Glomerular endothelial cell (primary cell): ENCODE measurements at places on chromosomes 6 and 20.

DNA sequence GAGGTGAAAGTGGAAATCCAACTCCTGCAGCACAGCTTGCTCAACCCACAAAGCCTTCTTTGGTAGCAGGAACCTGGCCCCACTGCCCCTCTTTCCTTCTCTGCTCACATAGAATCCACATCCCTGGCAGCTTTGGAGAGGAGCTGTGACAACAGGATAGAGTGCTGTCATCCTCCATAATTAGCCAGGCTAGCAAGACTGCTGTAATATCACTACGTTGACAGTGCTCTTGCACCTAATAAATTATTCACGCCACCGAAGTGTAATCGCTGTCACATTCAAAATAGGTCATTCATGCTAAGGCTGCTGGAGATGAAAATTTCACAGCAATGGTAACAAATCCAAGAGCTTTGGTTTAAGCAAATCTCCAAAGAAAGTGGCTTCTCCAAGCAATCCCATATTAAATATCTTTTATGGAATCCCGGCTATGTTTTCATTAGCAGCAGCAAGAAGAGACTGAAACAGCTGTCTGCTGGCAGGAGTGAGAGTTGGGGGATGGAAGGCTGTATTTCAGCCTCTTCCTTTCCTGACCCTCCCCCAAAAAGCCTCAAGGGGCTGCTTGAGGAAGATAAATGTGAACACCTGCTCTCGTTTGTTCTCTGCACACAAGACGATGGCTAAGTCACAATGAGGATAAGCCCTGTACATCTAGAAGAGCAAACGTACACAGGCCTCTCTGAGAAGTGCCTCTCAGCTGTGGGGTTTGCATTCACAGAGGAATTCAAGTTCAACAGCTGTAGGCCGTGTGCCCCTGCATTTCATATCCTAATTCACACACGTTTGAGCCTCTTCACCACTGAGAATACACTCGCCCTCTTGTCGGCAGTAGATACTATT is 16.5 kb downstream of the RIPOR2 start:
- DNase-seq = no peak

DNA sequence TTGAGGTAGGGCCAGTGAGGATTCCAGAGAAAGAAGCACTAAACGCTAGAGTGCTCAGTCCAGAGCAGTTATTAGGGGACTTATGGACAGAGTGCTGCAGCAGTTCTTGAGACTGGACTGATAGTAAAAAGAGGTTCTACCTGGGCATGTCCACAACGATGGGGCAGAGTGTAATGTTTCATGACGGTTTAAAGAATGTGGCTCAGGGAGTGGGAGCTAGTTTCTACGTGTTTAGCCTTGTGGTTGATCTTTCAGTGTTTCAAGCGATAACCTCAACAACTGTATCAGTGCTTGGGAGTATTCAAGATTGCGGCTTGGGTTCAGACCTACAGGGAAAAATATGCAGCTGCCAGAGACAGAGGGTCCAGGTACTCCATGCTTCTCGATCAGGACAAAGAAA is 67.1 kb downstream of the TULP4 start:
- no peak for DNase-seq

GRCh38 chr20:4065391-4065844 is 50.1 kb upstream of the RNF24 start:
- no peak for DNase-seq

GRCh38 chr6:52726741-52727535 is 36.3 kb downstream of the GSTA2 start:
- DNase-seq = no peak

DNA sequence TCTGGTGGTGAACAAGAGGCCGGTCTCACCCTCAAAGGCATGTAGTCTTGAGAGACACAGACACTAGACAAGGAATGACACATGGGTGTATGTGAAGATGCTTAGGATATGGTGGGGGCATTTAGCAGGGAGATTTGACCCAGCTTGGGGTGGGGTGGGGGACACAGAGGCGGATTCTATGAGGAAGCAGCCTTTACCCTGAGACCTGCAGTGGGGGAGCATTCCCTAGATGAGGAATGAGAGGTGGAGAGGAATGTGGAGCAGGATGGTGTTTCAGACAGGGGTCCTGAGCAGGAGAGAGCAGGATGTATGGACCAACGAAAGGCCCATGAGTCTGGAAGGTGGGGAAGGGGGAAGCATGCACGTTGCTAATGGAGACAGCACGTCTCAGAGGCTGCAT is 57.8 kb downstream of the PHACTR3 start:
- no peak for DNase-seq

GRCh38 chr6:67433124-67433523 is 1202.0 kb upstream of the ADGRB3 start:
- DNase-seq = no peak

DNA sequence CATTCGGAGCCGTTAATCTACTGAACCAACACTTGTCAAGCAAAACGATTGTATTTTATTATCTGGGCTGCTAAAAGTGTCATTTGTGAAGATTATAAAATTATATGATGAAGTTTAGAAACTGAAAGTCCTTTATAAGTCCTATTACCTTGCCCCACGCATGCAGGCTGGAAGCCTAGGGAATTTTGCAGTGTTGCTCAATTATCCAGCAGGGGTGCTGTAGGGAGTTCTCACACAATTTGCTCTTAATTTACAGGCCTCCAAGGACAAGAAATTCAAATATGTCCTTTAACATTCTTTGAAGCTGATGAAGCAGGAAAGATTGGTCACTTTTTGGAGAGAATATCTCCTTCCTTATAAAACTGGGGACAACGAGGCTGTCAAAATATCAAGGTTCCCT is 368.9 kb downstream of the LMBRD1 start:
- no peak for DNase-seq

DNA sequence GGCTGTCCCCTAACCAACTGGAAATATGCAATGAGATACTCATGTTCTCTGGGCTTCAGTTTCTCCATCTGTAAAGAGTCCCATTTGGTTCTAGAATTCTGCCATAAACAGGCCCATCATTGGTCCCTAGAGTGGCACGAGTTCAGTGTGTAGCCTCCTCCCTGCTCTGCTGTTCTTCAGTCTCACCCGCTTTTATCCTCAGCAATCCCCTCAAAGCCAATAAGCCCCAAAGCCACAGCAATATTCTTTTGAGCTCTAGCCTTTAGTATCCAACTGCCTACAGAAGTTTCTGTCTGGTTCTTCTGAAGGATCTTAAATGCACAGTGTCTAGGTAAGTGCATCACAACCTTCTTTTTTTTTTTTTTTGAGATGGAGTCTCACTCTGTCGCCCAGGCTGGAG is 9.8 kb upstream of the MRPS18A start:
- DNase-seq = no peak

DNA sequence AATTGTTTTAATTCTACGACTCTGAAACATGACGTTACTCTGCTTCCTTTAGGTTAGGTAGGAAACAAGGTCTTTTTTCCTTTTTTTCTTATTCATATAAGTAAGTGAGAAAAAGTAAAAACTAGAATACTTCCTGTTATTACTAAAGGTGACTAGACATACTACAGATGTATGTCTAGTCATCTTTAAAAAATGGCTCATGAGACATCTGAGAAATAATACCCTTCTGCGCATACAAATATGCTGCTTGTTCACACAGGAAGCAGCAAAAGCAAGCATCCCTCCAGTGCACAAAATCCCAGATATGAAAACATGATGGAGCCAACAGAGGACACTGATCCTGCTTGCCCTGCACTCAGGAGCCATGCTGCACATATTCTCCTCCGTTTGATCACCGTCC is 699.1 kb downstream of the EPM2A start:
- DNase-seq = no peak

DNA sequence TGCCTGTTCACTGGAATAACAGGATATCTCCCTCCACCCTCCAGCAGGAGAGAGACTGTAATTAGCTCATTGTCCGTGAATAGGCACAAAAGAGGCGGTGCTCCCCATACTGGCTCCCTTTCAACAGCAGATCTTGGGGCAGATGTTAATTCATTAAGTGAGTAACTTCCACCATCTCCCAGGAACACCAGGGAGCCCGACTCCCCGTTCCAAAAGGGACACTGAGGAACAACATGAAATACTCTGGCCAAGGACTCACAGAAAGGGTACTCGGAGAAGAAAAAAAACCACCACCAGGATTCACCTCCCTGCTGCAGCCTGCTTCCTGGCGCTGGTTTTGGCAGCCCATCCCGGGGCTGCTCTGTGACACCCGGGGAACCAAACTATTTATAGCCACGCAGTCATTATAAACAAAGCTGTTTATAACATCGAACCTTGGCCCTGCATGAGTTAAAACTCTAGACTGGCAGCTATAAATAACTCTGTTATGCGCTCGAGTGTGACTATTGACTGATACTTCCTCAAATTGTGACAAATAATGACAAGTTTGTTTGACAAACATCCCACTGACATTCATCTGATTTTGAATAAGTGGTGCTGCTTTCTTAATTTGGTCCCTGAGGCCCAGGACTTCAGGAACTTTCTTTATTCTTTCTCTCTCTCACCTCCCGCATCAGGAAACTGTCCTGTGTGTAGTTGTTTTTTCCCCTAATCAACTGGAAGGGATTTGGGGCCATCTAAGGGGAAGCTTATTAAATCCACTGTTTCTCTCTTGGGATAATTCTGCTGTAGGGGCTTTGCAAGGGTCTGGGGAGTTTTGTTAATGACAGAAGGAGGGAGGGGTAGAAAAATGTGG is 521.6 kb downstream of the CD83 start:
- DNase-seq = no peak

- no peak for DNase-seq
Observed at GRCh38 chr20:48623176-48623905, 204.5 kb downstream of the PREX1 start.

DNA sequence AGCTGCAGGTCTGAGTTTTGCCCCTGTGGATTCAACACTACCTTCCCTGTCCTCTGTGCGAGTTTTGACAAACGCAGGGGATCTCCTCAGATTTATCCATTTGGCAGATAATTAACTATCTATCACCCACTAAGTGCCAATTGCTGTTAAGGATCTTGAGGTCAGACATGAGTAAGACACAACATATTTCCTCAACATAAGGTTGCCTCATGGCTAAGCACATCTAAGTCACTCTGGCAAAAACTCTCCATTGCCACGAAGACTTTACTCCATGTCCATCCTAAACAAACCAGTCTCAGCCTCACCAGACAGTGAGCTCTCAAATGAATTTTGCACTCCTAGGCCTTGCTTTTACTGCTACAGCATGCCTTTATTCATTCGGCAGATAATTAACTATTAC is 408.4 kb downstream of the MAFB start:
- no peak for DNase-seq

GRCh38 chr6:166614171-166614583 is 12.9 kb downstream of the RPS6KA2 start:
- DNase-seq = no peak

- DNase-seq = no peak
Observed at GRCh38 chr20:8372824-8373380, 240.8 kb downstream of the PLCB1 start.

DNA sequence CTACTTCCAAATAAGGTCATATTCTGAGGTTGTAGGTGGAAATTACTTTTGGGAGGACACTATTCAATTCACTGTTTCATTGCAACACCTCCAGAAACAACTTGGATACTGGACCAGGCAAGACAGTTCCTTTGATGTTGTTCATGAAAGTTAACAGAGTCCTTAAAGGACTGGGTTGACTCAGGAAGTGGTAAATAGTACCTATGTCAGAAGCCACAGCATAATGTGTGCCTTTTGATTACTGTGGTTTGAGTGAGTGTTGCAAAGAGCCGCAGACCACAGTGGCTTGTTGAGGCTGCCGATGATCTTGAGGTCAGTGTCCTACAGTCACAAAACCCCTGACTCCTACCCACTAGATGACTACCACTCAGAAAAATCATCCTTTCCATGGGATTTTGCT is 10.9 kb downstream of the IL20RA start:
- no peak for DNase-seq

DNA sequence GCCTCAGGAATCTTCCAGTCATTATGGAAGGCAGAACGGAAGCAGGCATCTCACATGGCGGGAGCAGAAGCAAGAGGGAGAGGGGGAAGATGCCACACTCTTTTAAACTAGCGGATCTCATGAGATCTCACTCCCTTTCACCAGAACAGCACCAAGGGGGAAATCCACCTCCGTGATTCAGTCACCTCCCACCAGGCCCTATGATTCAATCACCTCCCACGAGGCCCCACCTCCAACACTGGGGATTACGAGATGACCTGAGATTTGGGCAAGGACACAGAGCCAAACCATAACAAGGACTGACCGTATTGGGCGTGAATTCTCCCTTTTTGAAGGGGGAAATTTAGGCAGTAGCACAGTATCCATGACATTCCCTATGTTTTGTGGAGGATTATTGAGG is 88.8 kb downstream of the TMEM170B start:
- no peak for DNase-seq

- DNase-seq = no peak
Observed at GRCh38 chr20:32040142-32040953, 11.7 kb upstream of the HCK start.

- no peak for DNase-seq
Observed at GRCh38 chr6:147758303-147758702, 249.8 kb downstream of the SAMD5 start.

- DNase-seq = no peak
Observed at GRCh38 chr20:64247970-64248841, 7.3 kb upstream of the PCMTD2 start.

DNA sequence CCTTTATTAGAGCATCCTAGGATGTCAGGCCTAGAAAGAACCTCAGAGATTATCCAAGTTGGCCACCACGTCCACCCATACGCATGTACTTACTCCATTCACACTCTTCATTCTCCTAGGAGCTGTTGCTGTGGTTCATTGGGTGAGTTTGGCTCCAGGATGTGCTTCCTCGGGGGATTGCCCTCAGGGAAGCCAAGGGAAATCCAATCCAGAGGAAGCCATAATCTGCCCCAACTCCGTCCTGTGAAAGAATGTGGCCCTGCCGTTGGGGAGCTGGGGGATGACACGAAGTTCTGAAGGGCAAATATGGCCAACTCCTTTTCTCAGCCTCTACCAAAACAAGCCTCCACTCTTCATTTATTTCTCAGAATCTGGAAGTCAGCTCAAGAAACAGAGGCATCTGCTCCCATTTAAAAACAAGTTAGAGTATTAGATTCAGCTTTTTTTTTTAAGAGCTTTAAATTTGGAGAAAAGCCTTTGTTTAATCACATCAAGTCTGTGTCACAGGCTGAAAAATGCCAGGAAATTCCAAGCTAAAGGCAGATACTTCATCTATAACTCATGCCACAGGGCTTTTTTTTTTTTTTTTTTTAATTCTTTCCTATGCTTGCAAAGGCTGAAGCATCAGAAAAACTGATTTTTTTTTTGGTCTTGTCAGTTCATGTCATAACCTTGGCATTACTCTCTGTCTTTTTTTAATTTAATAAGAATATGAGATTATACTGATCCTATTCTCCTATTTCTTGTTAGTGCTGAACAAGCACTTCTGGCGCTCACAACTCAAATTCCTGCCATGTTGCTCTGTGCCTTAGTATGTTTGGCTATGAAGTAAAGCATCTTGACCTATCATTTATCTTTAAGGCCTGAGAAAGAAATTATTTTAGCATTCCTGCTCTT is 480.9 kb upstream of the MARCKS start:
- DNase-seq = no peak

- no peak for DNase-seq
Observed at GRCh38 chr6:30781743-30782424, 37.5 kb upstream of the IER3 start.

DNA sequence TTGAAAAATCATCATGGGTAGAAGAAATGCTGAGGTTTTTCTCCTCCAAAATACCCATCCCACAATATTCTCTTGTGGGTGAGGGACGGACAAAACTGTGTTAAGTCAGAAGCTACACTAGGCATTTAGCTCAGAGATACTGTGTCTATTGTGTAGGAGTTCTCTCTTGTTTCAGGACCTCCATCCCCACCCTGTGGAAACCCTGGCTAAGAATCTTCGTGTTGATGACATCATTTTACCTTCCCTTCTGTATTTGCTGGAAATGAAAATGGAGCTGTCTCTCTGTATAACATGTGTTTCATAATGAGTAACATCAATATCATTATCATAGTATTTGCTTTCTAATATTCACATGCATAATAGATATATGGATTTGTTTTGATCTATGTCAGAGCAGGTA is 1193.0 kb upstream of the CITED2 start:
- DNase-seq = no peak
